Liver (tissue), 10 donors: ENCODE measurements at places on chromosomes 7 and 10. TPM values are rescaled to one million over a fixed set of nuclear protein-coding genes. Genes with fewer than 3 reads are reported as not detected.
A peak's percentile ranks its signal among the peaks of the same experiment; 100 is the strongest.

DNA sequence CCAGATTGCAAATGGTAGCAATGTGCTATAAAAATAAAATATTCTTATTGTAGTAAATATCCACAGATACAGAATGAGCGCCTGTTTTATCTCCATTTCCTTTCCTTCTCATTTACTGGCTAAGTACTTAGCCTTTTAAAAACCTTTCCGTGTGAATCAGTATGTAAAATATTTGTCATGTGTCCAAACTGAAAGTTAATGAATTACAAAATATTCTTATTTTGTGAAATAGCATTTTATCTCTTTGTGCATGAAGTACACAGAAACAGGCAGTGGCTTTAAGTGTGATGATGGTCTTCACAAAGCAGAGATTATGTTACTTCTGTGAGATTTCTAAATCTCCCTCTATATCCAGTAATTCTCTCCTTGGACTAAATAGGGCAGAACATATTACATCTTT, 56.7 kb upstream of the KIAA1217 start:
- no peak for DNase-seq

DNA sequence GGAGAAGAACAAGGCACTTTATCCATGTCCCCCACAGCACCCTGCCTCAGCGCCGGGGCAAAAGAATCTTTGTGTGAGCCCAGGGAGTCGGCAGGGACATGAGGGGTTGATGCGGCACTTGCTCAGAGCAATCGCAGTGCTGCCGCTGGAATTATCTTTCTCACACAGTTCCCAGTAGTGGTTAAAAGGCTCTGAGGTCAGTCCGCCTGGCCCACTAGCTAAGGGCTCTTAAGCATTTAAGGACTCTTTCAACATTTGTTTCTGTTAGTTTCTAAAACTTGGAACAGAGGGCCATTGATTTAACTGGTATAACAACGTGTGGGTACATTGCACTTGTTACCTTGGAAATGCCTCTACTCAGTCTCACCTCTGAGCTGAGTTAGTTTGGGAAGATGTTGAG, 208.0 kb upstream of the C7orf33 start:
- DNase-seq = no peak

- DNase-seq = peak; percentile 34
Measured at GRCh38 chr10:31602541-31603234, 283.7 kb downstream of the ZEB1 start.

DNA sequence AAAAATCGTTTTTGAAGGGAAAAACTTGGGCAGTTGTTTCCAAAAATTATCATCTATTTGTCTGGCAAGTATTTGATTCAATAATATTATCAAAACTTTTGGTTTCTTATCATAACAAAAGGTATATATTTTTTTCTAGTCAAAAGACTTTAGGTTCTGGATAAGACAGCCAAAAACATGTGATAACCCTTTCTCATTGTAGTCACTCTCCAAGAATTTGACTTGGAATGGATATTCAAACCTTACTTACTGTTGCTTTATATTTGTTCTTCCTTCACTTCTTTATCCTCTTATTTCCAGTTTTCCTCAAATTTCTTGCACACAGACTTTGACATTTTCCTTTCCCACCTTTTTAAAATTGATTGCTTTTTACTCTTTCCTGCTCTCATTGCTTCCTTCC, 140.9 kb upstream of the FAM3C start:
- DNase-seq = no peak

DNA sequence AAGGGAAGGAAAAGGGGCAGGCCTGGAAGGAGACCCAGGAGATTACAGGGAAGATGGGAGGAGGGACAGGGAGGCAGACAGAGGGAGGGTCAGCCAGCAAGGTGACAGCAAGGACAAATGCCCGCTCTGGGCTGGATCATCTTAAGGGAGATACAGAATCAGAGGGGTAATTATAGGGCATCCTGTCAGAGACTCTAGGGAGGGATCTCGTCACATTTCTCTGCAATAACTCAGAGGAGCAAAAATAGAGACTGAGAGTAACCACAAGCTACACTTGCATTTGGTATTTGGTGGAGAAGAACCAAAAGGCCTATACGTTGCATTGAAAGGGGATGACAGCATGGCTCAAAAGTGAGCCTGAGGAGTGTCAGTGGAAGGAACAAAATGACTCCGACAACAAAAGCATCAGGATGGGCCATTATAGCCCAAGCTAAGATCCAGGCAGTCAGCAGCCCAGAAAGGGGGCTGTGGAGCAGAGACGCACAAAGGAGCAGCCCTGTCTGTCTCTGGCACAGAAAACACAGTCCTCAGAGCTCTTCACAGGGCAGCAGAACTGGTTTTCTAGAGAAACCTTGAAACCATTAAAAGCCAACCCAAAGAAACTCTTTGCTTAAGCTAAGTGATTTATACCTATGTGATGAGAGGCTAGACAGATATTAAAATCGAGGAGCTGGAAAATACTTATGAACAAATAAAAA, 430.2 kb upstream of the VSTM2A start:
- DNase-seq = no peak

GRCh38 chr7:41809940-41810576, 107.2 kb upstream of the INHBA start:
- no peak for DNase-seq

- no peak for DNase-seq
Measured at GRCh38 chr7:96182424-96183158, 139.3 kb downstream of the SLC25A13 start.

PRLHR gene
- 0.08 TPM for total RNA-seq

DNA sequence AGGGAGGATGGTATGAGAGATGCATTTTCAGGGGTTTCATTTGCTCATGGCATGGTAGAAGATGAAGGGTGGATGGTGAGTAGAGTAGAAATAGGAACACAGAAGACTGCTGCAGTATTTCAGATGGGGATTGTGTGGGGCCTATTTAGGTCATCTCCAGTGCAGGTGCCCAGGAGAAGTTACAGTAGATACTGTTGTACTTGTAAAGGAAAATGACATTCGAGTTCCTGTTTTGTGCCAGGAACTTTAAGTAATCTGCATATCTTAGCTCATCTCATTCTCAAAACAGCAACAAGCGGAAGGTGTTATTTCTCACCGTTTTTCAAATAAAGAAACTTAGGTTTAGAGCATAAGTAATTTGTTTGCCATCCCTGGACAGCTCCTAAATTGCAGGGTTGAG, 156.2 kb downstream of the AUTS2 start:
- no peak for DNase-seq

WIPF3 gene
- total RNA-seq = not detected

DNA sequence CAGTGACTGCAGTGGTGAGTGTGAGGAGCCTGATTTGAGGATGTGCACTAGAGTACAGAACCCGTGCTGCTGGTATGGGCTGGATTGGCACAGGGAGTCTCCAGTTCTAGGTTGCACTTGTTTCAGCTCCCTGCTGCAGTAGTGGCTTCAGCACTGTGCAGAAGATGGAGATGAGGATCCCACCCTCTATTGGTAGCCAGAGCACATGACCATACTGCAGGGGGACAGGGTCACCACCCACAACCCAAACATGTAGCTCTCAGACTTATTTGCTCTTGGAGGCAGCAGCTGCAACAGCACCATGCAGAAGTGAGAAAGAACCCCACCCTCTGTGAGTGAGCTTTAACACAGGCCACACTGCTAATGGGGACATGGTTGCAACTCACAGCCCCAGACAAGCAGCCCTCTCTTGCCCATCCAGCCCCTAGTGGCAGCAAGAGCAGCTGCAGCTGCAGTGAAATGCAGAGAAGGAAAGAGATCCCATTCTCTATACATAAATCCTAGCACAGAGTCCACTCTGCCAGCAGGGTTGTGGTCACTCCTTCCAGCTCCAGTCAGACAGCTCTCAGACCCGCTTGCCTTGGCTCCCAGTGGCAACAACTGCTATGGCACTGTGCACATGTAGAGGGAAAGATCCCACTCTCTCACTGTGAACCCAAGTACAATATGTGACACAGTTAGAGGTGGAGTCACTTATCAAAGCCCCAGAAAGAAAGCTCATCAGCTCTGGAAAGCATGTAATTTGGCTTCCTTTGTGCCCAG, 51.4 kb upstream of the SCIN start:
- no peak for DNase-seq

- no peak for DNase-seq
Measured at GRCh38 chr7:98049034-98049433, 57.6 kb upstream of the LMTK2 start.

DNA sequence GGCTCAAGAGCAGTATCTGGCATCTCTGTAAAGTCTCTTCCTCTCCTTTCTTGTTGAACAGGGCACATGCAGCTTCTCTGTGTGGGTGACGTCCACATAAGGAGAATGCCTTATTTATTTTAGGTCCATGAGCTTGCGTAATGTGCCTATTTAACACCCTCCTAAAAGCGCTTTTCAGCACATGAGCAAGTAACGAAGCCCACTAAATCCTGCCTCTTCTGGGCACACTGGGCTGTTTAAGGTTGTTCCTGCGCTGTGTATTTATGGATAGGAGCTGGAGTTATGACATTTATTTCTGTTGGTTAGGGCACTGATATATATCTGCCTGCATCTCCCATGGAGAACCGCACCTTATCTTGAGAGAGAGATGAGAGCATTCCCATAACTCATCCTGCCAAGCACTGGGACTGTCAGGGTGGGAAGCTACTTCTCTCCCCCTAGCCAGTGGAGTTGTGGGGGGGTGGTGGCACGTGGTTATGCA, 76.1 kb downstream of the LRRC4 start:
- DNase-seq = no peak
